Gastroesophageal sphincter (tissue), 4 donors: ENCODE measurements at places on chromosomes 3 and 15.

GRCh38 chr3:10008588-10009344 lies 17.5 kb upstream of the FANCD2 start:
- peak; percentile 88 for ATAC-seq

DNA sequence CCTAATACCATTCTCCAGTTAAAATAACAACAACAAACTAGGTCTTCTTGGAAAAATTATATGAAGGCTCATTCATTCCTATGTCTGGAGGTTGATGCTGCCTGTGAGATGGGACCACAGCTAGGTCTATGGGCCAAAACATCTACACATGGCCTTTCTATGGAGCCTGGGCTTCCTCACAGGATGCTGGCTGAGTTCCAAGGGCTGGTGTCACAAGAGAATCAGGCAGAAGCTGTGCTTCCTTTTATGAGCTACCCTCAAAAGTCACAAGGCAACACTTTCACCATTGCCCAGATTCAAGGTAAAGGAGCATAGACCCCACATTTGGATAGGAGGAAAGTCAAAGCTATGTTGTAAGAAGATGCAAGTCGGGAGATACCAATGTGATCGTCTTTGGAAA lies 4.6 kb upstream of the RTP2 start:
- no peak for ATAC-seq

GRCh38 chr3:157327018-157327417 lies 109.6 kb upstream of the PTX3 start:
- ATAC-seq: no peak

DNA sequence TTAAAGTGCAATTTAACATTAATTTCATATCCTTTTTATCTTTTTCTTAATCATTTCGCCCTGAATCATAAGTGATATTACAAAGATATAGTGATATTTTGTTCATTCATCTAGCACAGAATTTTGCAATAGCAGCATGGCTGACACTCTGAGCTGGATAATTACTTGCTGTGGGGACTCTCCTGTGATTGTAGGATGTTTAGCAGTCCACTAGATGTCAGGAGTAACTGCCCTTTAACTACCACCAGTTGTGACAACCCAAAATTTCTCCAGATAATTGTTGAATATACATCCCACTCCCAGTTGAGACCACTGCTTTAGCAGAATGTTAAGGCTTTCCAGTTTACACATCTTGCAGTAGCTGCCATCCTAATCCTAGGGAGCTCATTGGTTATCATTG lies 196.8 kb upstream of the MBNL1 start:
- ATAC-seq: no peak

GRCh38 chr15:91844928-91845327 lies 8.6 kb upstream of the SLCO3A1 start:
- no peak for ATAC-seq

DNA sequence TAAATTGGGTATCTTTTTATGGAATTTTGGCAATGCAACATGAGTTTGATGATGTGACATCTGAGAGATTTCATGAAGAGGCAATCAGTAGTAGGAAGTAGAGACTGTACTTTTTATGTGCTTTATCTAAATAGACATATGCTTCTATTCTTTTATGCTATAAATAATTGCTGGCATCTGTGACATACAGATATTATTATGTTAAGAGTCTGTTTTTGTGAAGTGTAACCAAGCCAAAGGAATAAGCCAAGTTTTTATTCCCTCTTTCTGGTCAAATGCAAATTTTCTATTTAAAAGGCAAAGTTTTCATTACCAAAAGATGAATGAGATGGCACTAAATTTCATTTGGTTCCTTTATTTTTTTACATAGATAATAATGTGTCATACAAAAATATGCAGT lies 32.4 kb downstream of the PYDC2 start:
- ATAC-seq: no peak

- no peak for ATAC-seq
Observed at GRCh38 chr15:42145546-42146455, 10.6 kb downstream of the PLA2G4F start.

DNA sequence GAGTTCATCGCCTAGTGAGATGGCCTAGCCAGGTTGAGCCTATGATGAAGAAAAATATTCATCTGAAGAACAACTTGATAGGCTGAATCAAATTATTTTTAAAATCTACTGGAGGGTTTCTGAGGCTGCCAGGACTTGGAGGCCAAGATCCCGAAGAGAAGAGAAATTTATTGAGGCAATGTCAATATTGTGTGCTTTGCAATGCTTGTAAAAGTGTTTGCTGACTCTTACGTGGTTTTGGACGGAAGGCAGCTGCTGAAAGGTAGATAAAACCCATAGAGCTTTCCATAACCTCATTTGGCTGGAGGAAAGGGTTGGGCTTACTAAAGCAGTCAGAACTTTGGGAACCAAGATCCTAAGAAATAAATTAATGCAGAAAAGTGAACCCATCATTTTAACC lies 361.0 kb upstream of the IL12A start:
- no peak for ATAC-seq

DNA sequence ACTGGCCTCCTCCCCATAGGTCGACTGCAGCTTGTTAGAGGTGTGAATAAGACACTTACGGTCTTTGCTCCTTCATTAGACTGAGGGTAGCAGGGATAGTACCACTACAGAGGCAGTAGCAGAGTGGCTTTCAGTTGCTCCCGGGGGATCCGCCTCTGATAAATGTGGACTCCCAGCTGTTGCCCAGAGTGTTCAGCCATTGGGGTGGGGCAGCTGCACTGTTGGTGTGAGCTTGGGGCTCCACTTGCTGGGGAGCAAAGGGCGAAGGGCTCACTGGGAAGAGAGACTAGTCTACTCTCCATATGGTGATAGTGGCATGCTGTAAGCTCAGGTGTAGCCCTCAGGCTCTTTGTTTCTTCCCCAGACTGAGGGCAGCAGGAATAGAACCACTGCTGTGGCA lies 239.1 kb downstream of the LRRN1 start:
- no peak for ATAC-seq

- ATAC-seq: no peak
Observed at GRCh38 chr3:42205800-42206514, 60.0 kb downstream of the CCK start.

DNA sequence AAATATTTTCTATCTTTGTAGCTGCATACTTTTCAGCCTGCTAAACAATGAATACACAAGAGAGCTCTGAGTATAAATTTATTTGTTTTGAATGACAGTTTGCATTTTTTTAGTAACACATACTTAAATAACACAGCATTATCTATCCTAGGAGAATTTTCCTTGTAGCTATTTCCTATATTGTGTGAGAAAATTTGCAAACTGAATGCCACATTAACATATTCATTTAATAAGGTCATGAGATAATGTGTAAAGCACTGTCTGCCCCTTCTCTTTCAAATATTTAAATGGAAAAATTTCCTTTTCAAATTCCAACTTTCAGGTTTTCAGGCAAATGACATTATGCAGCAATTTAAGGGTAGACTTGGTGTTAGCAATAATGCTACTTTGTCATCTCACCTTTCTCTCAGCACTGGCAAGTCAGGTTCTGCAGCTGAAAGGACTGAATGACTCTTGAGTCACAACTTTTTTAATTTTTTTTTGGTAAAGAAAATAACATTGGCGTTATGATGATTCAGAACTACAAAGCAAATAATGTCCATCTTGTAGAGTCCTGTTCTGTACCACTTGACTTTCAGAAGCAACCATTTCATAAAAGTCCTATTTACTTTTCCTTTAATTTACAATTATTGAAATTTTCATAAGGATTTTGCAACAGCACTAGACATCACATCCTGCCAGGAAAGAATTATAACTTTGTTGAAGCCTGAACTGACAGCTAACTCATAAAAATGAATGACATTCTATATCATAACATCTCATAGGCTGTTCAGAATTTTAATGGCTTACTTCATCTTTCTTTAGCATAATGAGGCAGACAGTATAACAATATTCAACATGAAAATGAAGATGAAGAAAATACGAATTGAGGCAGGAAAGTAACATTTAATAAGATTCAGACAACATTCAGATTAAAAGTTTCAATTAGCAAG lies 681.6 kb upstream of the SEMA6D start:
- ATAC-seq: no peak

GRCh38 chr3:16494814-16495431 lies 18.6 kb downstream of the RFTN1 start:
- no peak for ATAC-seq

GRCh38 chr3:86740751-86741150 lies 250.2 kb downstream of the VGLL3 start:
- ATAC-seq: no peak

GRCh38 chr15:77839970-77840905 lies 207.5 kb upstream of the LINGO1 start:
- no peak for ATAC-seq

- peak; percentile 71 for ATAC-seq
Observed at GRCh38 chr3:187888701-187889100, 143.4 kb upstream of the BCL6 start.

DNA sequence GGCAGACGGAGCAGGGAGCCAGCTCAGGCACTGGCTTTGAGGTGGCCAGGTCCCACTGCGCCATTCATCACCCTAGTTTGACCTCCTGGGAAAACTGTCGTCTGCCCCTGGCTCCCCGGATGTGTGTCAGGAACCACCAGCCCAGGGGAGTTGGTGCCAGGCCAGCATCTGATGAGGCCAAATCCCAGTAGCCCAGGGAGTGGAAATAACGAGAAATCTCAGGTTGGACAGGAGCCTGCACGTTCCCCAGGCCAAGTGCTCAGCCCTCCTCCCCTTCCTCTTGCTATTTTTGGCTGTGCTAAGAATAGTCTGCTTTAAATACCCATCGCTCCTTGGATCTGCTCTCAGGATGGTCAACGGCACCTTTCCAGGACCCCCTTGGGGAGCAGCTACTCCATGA lies 93.1 kb upstream of the RPL32 start:
- peak; percentile 66 for ATAC-seq

DNA sequence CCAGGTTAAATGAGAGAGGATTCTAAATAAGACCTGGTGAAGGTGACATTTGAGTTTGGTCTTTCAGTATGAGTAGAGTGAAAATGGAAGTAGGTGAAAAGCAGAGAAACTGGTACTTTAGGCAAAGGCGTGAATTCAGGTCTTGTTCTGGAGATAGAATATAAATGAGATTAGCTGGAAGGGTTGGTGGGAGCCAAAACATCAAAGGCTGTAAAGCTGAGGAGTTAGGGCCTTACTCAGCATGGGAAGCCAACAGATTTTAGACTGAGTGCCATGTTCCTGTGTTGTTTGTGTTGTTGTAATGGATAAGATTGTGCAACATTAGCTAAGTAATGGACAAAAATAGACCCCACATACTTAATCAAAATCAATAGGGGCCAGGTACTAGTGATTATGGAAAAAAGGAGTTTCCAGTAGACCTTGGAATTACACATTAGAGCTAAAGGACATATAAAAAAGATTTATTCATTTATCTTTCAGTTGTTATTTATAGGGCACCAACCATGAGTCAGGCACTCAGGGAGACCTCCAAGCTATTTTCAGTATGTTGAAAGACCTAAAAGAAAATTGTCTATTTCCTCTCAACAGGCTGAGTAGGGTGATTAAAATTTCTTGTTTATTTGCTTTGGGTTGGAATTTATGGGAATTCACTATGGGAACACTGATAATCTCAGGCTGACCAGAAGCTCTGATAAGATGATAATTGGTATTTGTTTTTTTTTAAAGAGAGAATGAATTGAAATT lies 20.8 kb downstream of the ARL14 start:
- ATAC-seq: no peak

GRCh38 chr3:133926736-133927539 lies 31.3 kb upstream of the RAB6B start:
- peak; percentile 27 for ATAC-seq

GRCh38 chr3:119297169-119297568 lies 3.0 kb downstream of the ARHGAP31 start:
- ATAC-seq: no peak

DNA sequence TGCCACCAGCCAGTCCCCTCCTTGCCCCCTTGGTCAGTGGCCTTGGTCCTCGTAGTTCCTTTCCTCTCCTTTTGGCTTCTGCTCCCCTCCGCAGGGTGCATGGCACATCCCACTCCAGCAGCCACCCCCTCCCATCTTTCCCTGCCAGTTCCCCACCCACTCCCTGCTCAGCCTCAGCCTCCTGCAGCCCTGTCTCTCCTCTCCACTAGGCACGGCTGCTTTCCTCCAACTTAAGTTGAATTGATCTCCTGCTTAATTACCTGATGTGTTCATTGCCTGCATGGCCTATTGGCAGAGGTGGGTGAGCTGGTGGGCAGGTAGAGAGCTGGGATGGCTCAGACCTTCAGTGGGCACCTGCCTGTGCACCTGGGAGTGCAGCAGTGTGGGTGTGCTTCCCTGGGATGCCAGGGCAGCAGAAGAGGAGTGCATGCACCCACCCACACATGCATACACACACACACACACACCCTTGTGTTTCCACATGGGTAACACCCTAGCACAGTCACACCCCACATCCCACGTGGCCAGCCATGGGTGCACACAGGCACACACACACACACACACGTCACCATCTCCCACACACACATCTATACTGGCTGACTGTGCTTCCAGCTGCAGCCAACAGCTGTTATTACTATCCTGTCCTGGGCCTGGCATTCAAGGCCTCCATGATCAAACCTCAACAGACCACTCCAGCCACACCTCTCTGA lies 30.9 kb downstream of the C3orf18 start:
- ATAC-seq: no peak

- no peak for ATAC-seq
Observed at GRCh38 chr15:39697509-39697908, 85.1 kb downstream of the FSIP1 start.

DNA sequence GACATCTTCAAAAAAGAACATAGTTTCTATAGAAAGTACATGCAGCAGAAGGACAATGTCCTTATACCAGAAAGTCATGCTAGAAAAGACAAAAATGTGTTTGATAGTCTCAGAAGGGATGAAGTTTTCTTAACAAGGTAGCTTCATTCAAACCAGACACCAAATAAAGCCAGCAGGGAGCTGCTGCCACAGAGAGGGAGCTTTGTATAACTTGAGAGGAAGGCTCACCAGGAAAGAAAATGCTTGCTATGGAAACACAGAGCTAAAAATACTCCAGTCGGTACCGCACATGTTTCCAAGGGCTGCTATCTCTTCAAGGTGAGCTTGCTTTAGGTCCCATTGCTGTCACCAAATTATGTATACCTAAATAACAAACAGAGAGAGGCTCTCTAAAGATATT lies 1074.8 kb upstream of the ALCAM start:
- no peak for ATAC-seq

GRCh38 chr3:100994187-100994586 lies 966 bp upstream of the ABI3BP start:
- ATAC-seq: no peak

- no peak for ATAC-seq
Observed at GRCh38 chr3:53123510-53123909, 6.7 kb downstream of the RFT1 start.

GRCh38 chr3:2714834-2715233 lies 395.3 kb downstream of the IL5RA start:
- no peak for ATAC-seq
